HS-5 (cell line): ENCODE measurements at places on chromosomes 13 and 19.

DNA sequence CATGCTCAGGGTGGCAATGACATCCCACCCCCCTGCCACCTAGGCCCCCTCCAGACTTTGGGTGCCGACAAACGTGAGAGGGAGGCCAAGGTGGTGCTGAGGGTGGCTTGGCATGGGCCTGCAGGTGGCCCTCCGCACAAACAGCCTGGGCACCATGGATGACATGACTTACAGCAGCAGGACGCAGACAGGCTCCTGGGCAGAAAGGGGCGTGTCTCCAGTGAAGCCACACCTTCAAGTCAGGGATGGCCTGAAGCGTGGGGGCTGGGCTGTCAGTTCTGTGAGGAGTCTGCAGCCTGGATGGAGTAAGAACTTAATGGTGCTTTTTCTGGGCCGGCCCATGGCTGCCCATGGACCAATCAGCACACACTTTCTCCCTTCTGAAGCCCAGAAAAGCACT, 25.3 kb downstream of the POMP start:
- DNase-seq = no peak

DNA sequence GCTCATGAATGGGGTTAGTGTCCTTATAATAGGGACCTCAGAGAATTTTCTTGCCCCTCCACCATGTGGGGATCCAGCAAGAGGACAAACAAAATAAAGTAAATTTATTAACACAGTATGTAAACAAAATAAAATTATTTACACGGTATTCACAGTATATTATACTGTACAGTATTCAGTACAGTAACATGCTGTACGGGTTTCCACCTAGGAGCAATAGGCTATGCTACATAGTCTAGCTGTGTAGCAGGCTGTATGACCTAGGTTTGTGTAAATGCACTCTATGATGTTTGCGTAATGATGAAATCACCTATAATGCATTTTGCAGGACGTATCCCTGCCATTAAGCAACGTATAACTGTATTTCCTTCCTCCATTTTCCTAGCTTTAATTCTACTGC, 11.8 kb upstream of the DIAPH3 start:
- DNase-seq = no peak

- no peak for DNase-seq
Measured at GRCh38 chr13:75762076-75762937, 126.2 kb downstream of the LMO7 start.

GRCh38 chr13:28357247-28357825, 137.6 kb downstream of the FLT1 start:
- no peak for DNase-seq

DNA sequence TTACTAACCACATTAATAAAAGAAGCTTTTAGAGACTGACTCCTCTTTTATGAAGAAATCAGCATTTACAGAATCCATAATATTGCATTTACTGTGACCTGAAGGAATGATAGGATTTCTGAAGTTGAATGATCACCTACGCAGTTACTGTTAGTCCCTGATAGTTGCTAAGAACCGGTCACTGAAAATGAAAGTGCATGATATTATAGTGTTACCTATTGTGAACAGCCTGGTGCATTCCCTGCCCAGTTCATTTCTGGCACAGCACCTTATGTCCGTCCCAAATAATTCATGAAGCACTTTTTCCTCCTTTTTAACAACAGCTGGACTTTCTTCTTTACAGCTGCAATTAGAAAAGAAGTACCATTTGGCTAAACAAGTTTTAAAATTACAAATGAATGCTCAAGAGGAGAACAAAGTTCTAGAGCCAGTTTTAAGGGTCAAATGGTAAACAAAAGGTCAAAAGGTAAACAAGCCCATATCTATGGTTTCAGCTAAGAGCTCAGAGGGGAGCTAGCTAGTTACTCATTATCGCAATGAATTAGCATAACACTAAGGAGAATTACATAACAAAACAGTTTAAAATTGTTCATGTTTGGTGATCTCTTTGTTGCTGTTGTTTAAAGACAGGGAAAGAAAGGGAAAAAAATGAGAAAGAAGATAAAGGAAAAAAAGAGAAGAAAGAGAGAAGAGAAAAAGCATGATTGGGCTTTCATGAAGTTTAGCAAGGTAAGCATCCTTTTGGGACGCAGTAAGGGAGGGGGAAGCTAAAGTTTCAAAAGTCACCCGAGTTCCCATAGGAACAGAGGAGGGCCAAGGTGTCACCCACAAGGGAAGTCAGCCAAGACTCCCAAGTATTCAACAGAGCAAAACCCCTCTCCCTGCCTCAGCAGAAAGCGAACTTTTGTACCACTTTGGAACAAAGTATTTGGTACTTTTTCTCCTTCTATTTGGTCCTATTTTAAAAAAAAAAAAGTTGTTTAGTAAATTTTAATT, 50.2 kb downstream of the FLT3 start:
- no peak for DNase-seq

GRCh38 chr13:30984620-30985019, 52.2 kb downstream of the TEX26 start:
- no peak for DNase-seq

GRCh38 chr19:38030686-38031422, 123.8 kb downstream of the SIPA1L3 start:
- DNase-seq = no peak

- DNase-seq = no peak
Measured at GRCh38 chr13:43293986-43294385, 270.6 kb downstream of the DNAJC15 start.

- DNase-seq = no peak
Measured at GRCh38 chr13:36302289-36302688, 4.7 kb upstream of the CCDC169 start.

- no peak for DNase-seq
Measured at GRCh38 chr19:23991170-23991569, 76.5 kb downstream of the ZNF726 start.
